Ovary (tissue), 10 donors: ENCODE measurements at places on chromosomes 6 and 20. TPM values are rescaled to one million over a fixed set of nuclear protein-coding genes. Genes with fewer than 3 reads are reported as not detected.

The FAM83B gene
- 4.3 TPM for total RNA-seq

The NKX2-4 gene
- not detected for total RNA-seq

The SUN5 gene
- not detected for total RNA-seq

The ENPP3 gene
- 1.4 TPM for total RNA-seq

The APMAP gene
- 40.9 TPM for total RNA-seq

The FERMT1 gene
- total RNA-seq: 7.1 TPM

The HBS1L gene
- 39.3 TPM for total RNA-seq

The NFATC2 gene
- total RNA-seq: 9.4 TPM

The SLC22A7 gene
- not detected for total RNA-seq

The SLC17A3 gene
- total RNA-seq: 0.30 TPM

The VAPB gene
- 48.3 TPM for total RNA-seq

The SMIM26 gene
- 82.0 TPM for total RNA-seq

The HLA-DPB1 gene
- total RNA-seq: 19.4 TPM

The EPM2A gene
- 20.0 TPM for total RNA-seq

The IMPG1 gene
- not detected for total RNA-seq

The HAO1 gene
- not detected for total RNA-seq

The TAAR9 gene
- not detected for total RNA-seq

The SLC52A3 gene
- 1.6 TPM for total RNA-seq

The OR2B6 gene
- total RNA-seq: not detected

The WFDC12 gene
- not detected for total RNA-seq

The PAK1IP1 gene
- total RNA-seq: 13.7 TPM

The HSF2 gene
- total RNA-seq: 14.6 TPM
